Stimulated activated CD4-positive, alpha-beta T cell treated with anti-CD3 and anti-CD28 coated beads, Interleukin-15, amount 100 ng/mL, for 1 hour (primary cell): ENCODE measurements at places on chromosomes 16 and 17.

DNA sequence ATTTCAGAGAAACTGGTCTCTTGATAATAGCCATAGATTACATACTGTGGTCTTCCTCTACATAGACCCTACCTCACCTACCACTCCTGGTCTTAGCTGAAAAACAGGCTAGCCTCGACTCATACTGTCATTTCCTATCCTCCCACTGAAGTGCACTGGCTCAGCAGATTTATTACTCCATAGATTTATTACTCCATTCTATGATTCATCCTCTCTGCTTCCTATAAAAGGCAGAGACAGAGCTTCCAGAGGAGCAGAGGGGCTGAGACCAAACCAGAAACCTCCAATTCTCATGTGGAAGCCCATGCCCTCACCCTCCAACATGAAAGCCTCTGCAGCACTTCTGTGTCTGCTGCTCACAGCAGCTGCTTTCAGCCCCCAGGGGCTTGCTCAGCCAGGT, at the start of gene CCL7:
Gene CCL7 (plus strand): TSS at position 253 of the 400 bp plus-strand sequence. CDS start 70 bp downstream, at position 323.
- no peak for DNase-seq

GRCh38 chr17:27038676-27039075, 255.2 kb upstream of the WSB1 start:
- DNase-seq: no peak

GRCh38 chr17:57490111-57490845, 234.0 kb downstream of the MSI2 start:
- DNase-seq: no peak

DNA sequence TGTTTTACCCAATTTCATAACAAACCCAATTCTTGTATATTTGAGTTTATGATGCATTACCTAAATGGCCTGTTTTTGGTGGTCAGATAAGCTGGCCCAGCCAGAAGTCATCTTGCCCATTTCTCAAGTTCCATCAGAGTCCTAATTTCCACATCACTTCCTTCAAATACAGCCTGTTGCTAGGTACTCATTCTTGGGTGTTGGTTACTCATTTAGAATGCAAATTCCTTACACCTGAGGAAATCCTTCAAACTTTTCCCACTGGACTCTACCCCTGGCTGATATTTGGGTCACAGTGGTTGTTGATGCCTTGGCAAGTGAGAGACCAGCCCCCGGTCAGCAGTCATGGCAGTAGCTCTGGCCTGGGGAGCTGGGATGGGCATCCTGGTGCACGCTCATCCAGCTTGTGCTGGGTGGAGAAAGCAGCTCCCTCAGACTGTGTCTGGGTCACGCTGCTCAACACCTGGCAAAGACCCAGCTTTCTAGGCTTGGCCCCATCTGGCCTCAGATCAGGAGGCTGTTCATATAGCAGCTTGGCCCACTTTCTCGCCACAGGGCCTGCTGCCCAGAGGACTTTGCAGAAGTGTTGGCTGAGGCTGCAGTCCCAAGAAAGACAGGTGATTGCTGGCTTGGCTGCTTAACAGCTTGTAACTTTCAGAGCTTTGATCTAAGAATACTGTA, 25.8 kb downstream of the WSB1 start:
- DNase-seq: no peak

- no peak for DNase-seq
Measured at GRCh38 chr17:30414486-30414885, 35.8 kb downstream of the CPD start.

DNA sequence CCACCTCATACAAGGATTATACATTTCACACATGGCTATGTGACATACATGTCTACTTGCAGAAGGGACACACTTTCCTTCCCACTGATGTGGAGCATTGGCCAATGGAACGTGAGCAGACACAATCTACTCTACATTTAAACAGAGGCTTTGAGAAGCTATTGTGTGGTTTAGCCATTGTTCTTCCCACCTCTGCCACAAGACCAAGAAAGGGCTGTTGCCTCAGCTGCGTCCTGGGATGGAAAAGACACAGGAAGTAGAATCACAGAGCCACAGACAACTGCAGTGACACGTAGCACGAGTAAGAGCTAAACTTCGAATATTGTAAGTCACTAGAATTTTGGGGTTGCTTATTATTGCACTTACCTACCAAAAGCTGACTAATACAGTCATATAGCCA, 33.3 kb downstream of the PRKCB start:
- DNase-seq: no peak

DNA sequence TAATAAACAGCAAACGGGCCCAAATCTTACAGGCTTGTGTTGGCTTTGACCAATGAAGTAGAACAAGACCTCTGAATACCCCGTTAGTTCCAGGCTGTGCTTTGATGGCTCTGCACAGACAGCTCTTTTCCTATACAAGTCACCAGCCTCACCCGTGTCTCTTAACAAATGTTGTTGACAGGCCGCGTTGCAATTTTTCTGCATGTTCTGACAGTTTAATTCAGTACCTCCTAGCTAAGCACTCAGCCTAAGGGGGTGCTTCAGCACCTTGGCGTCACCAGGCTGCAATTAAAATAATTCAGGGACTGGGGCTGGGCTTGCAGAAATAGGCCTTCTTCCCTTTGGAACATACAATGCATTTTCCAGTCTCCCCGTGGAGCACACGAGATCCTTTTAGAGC, 500.1 kb downstream of the MAF start:
- no peak for DNase-seq

GRCh38 chr16:80526418-80527061, 14.3 kb upstream of the DYNLRB2 start:
- DNase-seq: no peak

GRCh38 chr17:77899498-77899897, 59.0 kb upstream of the TNRC6C start:
- no peak for DNase-seq

- no peak for DNase-seq
Measured at GRCh38 chr16:26526633-26527032, 540.1 kb upstream of the C16orf82 start.

- DNase-seq: no peak
Measured at GRCh38 chr17:78771758-78772382, 10.2 kb downstream of the CYTH1 start.

GRCh38 chr16:56610017-56610608, 1.7 kb downstream of the MT2A start:
- DNase-seq: peak; percentile 52

DNA sequence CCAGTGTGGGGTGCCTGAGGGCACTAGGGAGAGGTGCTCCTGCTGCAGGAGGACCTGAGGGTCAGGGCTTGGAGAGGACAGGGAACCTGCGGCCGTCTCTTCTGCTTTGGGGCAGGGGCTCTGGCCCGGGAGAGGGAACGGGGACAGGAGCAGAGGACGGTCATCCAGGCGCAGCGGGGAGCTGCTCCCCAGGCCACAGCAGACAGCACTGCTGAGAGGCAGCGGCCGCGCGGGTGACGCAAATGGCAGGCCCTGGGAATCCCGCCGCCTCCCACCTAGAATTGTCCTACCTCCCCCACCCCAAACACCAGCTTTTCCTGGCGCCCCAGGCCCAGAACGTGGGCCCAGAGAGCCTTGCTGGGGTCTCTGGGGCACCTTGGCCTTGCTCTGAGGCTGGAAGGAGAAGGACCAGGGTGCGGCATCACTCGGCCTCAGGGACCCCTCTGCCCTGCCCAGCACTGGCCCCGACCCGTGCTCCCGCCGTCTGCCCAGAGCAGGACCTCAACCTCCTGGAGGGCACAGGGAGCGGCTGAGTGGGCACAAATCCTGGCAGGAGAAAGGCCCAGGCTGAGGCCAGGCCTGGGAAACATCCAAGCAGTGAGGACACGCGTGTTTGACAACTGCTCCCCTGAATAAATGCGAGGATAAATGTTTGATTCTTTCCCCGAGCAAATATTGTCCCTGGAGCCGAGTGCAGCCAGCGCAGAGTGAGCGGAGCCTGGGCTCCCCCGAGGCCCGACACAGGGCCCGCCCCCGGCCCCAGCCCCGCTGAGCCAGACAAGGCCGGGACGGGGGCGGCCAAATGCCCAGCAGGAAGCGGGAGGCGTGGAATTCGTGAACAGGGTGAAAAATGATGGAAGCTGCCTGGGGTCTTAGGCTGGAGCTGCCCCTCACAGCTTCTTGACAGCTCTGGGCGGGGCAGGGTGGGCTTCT, 8.5 kb downstream of the SSTR5 start:
- no peak for DNase-seq

DNA sequence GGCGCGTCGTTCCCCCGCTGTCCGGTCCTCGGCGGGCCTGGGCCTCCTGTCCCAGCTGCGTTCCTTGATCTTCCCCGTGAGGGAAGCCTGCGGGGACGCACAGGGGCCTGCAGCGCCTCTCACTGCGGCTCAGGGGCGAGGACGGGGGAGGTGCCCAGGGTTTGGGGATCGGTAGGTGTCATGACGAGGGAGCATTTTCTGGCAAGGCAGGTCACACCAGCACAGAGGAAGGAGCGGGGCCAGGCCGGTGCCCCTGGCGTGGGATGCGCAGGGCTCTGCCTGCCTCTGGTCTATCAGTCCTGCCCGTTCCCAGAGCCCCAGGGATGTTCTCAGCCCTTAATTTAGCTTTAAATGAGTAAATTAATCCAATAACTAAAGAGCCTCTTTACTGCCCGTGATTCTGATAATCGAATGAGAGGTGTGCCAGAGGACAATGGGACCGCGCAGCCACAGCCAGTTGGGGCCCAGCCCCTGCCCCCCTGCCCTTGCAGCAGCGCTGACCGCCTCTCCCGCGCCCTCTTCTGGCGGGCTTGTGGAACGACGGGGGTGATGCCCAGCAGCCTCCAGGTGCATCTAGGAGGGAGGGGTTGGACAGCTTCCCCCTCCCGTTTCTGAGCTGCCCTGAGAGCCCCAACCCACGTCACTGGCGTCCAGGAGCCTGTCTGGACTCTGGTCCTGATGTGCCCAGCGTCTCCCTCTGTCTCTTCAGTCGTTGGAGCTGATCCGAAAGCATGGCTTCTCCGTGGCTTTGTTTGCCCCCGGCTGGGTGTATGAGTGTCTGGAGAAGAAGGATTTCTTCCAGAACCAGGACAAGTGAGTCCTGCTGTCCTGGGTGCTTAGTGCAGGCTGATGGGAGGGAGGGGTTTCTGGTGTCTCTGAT, 7.9 kb downstream of the ENGASE start:
- DNase-seq: peak; percentile 38

DNA sequence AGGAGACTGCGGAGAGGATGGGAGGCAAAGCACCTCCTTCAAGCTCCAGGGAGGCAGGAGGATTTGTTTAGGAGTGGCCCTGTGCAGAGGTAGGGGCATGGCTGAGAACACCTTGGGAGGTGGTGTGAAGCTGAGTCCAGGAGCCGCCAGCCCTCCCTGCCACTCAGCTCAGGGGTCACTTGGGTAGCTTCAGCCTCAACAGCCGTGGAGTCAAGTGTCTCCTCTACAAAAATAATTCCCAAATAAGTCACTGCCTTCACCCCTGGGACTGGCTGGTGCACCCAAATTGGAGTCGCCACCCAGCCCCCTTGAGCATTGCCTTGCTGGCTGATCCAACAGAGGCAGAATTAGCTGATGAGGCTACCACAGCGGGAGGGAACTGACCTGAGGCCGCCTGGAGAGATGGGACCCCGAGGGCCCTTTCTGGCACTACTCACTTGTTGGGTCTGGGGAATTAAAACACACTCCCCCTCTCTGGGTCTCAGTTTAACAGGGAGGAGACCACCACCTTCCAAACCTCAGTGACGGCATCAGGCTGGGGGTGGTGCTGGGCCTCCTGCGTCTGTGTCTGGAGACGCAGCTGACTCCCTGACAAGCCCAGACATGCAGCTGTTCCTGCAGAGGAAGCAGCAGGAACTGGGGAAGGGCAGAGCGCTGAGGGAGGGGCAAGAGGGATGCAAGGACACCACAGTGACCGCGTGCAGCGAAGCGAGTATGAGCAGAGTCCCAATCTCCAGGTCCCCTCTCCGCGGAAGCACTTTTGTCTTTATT, 87.9 kb upstream of the TOB1 start:
- DNase-seq: no peak
